Activated naive CD4-positive, alpha-beta T cell treated with anti-CD3 and anti-CD28 coated beads for 36 hours (primary cell): ENCODE measurements at places on chromosomes 7 and 10. TPM values are rescaled to one million over a fixed set of nuclear protein-coding genes. Genes with fewer than 3 reads are reported as not detected.

HPSE2 gene
- not detected for total RNA-seq

CYP26C1 gene
- not detected for total RNA-seq

MRPS33 gene
- total RNA-seq = 120 TPM

EVX1 gene
- total RNA-seq = not detected

HOXA2 gene
- total RNA-seq = not detected

FAM25G gene
- total RNA-seq = not detected

LIPK gene
- total RNA-seq = not detected

MBL2 gene
- not detected for total RNA-seq

SLC13A1 gene
- total RNA-seq = not detected

COL13A1 gene
- not detected for total RNA-seq

CTTNBP2 gene
- total RNA-seq = not detected

GRCh38 chr7:101468546-101469275 lies 106.0 kb downstream of the COL26A1 start:
- no peak for DNase-seq

DNA sequence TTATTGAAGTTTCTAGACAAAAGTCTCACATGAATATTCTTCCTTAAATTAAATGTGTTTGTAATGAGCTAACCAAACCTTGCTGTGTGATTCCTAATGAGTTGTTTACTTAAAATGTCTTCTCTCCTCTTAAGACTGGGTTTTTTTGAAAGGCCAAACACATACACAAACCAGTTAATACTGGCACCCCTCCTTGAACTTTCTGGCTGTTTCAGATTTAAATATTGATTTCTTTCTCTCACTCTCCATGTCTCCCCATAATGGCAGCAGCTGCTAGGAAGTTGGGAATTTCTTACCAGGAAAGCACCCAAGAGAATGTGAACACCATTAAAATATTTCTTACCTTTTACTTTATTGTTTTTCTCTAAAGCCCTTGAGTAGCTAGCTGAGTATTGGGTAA lies 11.4 kb upstream of the PTN start:
- DNase-seq = no peak

DNA sequence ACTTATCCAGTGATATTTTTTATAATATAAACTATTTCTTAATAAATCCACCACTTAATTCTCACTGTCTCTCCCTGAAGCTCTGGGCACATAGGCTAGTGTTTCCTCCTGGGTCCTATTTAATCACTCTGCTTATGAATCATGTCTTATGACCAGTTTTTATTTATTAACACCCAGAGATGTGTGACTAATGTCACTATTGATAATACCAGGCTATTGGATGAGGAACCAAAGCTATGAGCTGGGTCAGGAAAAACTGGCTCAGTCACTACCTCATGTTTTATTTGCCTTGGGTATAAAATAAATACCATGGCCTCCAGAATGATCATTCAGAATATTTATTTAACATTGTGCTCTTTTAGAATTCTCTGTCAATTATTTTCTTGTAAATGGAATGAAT lies 5.2 kb downstream of the SEMA3E start:
- DNase-seq = no peak

DNA sequence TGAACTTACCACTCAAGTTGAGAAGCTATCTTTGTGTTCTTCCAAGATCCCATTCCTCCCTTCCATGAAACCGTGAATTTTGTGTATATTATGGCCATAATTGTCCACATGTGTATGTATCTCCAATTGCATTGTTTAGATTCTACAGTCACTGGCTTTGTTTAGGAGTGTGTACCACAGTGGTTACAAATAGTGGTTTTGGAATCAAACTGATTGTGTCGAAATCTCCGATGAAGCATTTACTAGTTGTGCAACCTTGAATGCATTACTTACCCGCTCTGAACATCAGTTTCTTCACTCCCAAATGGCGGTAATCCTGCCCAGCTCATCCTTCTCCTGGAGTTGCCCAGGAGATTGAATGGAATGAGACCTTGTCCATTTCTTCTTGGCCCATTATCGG lies 145.0 kb upstream of the ZNF32 start:
- DNase-seq = no peak

DNA sequence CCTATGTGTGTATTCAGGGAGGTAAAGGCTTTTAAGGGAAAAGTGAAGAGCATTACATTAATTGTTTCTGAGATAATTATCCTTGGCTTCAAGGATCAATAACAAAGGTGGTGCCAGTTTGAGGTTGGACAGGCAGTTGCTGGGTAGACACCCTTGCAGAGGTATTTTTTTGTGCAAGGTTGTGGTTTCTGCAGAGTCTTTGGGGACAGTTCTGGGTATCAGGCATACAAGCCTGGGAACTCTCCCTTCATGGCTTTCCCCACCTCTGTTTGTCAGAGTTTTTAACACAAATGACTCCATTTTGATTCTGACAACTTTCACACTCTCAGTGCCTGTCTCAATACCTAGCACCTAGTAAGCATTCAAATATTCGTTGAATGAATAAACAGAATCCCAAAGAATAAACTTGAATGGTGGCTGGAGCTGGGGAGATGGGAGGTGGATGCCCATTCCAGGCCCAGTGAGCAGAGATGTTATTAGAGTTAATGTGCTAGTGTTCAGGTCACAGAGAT lies 7.4 kb upstream of the OSBPL3 start:
- no peak for DNase-seq

DNA sequence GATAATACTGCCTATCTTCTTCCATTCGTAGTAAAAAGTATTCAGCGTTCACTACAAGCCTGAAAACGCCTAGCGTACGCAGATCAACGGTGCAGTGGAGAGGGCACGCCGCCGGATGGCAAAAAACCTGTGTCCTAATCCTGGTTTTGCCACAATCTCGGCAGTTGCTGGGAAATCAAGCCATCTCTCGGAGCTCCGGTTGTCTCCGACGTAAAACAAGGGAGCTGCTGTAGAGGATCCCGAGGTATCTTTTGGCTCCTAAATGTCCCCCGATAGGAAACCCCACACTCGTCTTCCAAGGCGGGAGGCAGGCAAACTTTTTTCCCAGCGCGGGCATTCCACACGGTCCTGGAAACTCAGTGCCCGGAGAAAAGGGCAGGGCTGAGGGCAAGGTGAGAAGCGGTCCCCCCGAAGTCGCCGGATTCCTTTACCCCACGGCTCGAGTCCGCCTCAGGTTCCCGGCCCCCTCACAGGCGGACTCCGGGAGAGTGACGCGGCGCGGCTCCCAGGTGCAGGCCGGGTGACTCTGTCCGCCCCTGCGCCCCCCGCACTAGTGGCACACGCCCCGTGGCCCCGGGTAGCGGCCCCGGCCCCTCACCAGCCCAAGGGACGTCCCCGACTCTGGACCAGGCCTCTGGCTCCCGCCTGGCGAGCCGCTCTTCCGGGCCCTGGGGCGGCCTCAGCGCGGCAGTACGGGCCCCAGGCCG lies 649 bp downstream of the IDE start:
- peak; percentile 68 for DNase-seq

GRCh38 chr7:80804589-80804988 lies 114.3 kb downstream of the SEMA3C start:
- no peak for DNase-seq

DNA sequence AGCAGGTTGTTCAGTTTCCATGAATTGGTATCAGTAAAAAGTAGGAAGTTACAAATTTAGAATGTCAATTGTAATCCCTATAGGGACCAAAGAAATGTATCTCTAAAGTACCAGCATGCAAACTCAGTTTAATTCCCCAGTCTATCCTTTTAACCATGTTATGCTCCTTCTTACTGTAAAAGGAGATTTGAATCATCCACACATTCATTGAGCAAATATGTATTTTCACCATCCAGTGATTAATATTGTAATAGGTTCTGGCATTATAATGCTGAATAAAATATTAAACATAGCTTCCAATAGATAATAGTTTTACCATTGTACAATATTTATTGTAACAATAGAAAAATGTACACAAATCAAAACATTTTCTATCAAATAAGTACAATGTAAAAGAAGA lies 228.2 kb upstream of the SEMA3A start:
- DNase-seq = no peak

GRCh38 chr10:79431428-79431827 lies 14.0 kb downstream of the ZCCHC24 start:
- DNase-seq = no peak

- DNase-seq = no peak
Observed at GRCh38 chr7:80002865-80003264, 131.8 kb upstream of the GNAI1 start.

DNA sequence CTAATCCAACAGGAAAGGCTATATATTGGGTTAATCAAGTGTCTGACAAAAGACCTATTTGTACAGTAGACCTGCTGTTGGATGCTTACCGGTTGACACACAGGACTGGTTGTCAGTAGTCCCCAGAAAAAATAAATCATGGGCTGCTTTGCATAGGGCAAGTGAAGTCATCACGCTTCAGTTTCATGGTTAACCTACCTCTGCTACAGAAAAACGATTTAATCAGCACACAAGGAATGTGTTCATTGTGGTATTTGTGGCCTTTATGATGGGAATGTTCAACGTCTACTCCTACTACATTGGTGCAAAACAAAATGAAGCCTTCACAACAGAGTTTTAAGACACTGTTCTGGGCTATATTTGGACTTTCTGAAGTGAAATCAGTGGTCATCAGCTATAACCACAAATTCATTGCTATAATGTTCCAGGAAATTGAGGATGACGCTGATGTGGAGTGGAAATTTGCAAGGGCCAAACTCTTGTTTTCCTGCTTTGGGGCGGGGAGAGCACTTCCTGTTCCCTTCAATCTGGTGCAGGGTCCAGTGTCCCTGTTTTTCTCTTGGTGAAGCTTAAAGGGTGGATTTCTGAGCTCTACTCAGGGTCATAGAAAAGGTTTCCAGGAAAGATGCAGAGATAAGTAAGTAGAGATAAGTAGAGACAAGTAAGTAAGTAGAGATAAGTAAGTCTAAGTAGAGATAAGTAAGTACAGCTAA lies 39.3 kb upstream of the GGCT start:
- DNase-seq = no peak

DNA sequence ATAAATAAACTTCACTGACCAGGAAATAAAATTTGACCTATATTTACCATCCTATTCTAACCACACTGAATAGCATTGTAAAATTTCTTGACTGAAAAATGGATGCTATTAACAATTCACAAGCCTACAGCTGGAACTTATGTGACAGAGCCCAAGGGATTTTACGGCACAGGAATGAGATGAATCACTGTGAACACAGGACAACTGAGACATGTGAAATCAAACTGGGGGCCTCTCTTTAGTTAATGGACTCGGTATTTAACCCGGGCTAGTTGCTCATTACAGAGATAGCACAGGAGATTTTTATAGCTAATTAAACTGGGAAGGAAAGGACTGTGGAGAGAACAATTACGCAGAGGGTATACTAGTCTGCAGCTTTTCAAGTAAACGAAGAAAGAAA lies 100.6 kb downstream of the MICU1 start:
- no peak for DNase-seq

- DNase-seq = no peak
Observed at GRCh38 chr10:28850784-28851183, 173.5 kb downstream of the BAMBI start.

GRCh38 chr7:116231949-116232348 lies 21.6 kb downstream of the TES start:
- no peak for DNase-seq

DNA sequence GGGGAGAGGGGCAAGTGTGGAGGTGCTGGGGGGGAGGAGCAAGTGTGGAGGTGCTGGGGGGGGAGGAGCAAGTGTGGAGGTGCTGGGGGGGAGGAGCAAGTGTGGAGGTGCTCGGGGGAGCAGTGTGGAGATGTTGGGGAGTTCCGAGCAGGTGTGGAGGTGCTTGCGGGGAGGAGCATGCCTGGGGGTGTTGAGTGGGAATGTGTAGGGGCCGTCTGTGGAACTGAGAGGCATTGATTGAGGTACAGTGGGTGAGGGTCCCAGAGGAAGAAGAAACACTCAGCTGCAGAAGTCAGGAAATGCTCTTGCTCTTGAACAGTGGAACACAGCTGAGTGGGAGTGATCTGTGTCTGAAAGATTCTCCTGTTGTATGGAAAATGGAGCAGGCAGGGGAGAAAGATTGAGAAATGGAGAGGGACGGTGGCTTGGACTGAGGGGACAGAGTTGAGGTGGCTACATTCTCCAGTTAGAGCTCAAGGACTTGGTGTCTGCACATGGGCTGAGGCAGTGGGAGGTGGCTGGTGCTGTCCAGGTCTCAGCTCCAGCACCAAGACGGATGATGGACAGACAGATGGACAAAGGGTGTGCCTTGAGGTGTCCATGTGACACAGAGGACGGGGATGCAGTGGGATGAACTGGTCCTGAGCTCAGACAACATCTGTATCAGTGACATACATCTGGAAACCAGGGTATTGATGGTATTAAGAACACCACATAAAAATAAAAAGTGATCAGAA lies 25.2 kb upstream of the NCAPG2 start:
- no peak for DNase-seq

- DNase-seq = no peak
Observed at GRCh38 chr7:36820527-36821170, 96.4 kb upstream of the AOAH start.

- DNase-seq = no peak
Observed at GRCh38 chr10:61918140-61918539, 16.6 kb downstream of the ARID5B start.

DNA sequence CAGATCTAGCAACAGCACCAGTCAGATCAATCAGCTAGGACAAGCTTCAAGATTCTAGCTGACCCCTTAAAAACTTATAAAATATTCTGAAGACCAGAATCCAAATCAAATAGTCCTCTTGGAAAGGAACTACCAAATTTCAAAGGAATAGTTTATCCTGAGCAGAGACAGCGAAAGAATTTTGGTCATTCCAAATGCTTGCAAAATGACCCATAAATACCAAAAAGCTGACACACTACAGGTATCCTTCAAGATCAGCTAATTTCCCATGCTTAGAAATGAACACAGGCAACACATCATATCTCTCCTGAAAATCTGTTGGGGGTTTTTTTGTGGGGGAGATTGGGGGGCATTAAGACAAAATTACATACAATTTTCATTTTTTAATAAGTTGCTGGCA lies 78.8 kb downstream of the PDSS1 start:
- no peak for DNase-seq

DNA sequence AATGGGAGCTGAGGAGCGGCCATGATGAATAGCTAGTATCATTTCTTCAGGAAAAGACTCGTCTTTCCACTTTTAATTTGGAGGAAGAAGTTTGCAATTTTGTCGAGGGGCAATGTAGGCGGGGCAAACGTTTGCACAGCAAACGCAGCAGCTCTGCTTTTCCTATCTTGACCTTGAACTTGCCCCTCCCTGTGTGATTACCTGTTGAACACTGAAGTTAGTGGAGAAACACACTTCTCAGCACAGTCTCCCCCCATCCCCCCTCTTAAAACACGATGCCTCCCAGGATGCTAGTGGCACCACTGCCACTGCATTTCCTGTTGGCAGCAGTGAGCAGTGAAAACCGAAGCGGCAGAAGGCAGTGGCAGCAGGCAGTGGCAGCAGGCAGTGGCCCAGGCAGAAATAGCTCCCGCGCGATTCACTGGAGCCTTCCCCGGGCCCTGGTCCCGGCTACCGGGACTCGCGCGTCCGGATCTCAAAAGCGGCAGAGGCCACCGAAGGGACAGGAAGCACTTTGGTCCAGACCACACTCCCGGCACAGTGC lies at the start of gene EPDR1:
TSS of gene EPDR1 (plus strand) at position 336 of the 544 bp plus-strand sequence. CDS start 300 bp downstream, outside the sequence.
- DNase-seq = peak; percentile 52
